Fibroblast of skin of left biceps (primary cell): ENCODE measurements at places on chromosomes 3 and 15.

DNA sequence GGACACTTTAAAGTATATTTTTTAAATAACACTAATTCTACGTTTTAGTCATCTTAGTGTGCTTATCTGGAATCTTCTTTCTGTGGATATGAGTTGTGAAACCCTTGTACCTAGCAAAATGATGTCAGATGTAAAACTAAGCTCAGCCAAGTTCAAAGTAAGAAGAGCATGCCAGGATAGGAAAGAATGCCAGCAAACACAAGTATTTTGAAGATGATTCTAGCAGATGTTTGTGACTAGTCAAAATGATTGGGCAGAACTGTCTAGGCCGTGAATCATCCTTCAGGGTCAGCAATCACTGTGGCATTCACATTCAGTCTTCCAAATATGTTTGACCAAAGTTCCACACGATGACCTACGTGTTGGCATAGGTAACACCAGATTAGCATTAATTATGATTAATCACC lies 5.4 kb upstream of the PLOD2 start:
- no peak for DNase-seq

GRCh38 chr3:69232482-69232881 lies 110.1 kb upstream of the LMOD3 start:
- no peak for DNase-seq

GRCh38 chr3:78791753-78792152 lies 976.0 kb downstream of the ROBO1 start:
- DNase-seq, result no peak

- no peak for DNase-seq
Observed at GRCh38 chr3:21551019-21551418, 200.0 kb downstream of the ZNF385D start.

- DNase-seq, result no peak
Observed at GRCh38 chr3:144409319-144409718, 437.7 kb downstream of the DIPK2A start.

DNA sequence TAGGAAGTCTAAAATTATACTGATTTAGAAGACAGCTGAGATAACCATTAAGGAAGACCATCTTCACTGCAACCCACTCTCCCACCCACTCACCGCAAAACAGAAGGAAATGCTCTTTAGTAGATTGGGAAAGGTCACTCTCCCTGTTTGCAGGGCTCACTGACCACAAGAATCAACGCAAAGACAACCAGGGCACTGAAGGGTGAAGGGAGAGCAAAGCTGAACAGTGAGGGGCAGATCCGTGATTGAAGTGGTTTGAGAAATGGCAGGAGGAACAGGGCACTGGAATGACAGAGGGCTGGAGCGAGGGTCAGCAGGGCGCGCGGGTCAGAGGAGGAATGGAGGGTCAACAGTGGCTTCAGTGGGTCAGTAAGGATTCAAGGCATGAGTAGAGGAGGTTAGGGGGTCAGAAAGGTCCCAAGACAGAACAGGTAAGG lies 520 bp downstream of the MESD start:
- DNase-seq, result no peak

- DNase-seq, result no peak
Observed at GRCh38 chr3:157398598-157398997, 38.1 kb upstream of the PTX3 start.

- no peak for DNase-seq
Observed at GRCh38 chr3:147794596-147794995, 385.4 kb downstream of the ZIC1 start.
